ENCODE measurements at places on chromosomes 1 and 21.

DNA sequence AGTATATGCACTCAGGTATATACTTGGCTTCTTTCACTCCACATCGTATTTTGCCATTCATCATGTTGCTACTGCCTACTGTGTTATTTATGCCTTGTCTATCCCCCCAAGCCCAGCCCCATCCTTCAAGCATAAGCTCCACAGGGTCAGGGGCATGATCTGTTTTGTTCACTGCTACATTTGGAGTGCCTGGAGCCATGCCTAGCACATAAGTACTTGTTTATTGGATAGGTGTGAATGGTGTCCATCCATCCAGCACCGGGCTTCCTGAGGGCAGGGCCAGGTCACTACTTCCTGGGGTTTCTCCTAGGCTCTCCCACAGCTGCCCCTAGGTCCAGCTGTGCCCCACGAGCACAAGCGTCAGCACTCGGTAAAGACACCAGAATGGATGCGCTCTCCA lies 289.0 kb upstream of the VAMP3 start:
- no peak for DNase-seq

GRCh38 chr1:159163614-159164228 lies 7.7 kb upstream of the CADM3 start:
- DNase-seq, result no peak

- no peak for DNase-seq
Observed at GRCh38 chr21:46212721-46213484, 15.7 kb downstream of the LSS start.

GRCh38 chr21:45154511-45155508 lies 80.4 kb downstream of the ADARB1 start:
- no peak for DNase-seq

- no peak for DNase-seq
Observed at GRCh38 chr1:203133970-203134725, 6.6 kb downstream of the ADORA1 start.

DNA sequence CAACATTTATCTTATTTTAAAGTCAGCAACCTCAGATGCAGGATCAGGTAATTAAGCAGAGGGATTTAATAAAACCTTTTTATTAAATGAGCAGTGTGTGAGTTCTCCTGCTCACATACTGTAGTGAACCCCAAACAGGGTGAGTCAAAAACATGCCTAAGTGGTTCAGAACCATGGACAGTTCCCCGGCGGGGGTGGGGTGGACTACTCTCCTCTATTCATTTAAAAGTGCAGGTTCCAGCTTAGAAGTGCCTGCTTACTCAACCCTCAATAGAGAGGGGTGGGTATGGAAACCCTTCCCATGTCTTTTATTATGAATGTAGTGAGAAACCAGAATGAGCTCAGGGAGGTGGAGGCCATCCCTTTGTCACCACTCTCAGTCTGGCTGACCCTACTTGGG lies 397.9 kb downstream of the HHAT start:
- no peak for DNase-seq

- DNase-seq, result no peak
Observed at GRCh38 chr1:27521336-27521831, 31.4 kb upstream of the WASF2 start.

DNA sequence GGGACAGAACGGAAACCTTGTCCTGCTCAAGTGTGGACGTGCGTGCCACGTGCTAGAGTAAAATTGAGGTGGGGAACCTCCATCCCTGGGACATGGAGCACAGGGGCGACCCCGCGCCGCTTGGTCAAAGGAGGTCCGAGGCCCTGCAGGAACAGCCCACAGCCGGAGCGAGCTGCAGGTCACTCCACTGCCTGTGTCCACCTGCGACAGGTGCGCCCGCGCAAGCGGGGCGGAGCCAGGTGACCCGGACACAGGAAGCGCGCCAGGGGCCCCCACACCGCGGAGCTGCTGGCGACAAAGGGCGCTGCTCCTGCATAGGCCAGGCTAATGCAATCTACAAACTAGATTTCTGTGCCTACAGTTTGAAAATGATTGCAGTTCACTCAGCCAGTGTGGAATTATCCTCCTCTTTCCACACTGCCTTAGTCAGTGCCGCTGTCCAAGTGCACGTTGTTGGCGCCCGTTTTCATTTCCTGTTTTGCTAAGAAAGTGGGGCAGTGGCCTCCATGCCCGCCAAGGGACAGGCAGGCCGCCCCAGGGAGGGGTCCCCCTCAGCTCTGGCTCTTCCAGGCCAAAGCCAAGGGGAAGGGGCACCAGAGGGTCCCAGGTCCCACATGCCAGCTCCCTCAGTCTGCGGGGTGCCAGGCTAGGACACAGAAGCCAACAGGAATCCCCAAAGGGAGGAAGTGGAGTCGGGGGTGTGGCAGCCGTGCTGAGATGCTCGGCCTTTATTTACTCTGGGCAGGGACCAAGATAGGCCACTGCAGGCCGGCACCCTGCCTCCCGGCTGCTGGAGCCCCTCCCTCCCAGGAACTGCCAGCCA lies 4.3 kb upstream of the NADK start:
- no peak for DNase-seq
